ENCODE measurements at places on chromosomes 4 and X.

DNA sequence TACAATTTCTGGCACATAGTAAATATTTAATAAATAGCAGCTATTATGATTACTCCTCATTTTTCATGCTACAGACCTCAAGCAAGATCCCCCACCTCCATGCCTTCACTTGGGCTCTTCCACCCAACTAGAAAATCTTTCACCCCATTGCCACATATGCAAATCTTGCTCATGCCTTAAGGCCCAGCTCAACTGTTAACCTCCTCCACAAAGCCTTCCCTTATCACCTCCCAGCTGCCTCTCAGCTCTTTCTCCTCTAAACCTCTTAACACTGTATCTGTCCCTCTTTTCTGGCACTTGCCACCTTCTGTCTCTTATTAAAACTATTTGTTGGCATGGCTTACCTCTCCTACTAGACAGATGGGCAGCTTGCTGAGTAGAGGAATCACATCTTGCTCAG lies 51.5 kb downstream of the PJA1 start:
- DNase-seq: no peak

- DNase-seq: no peak
These were observed 148.4 kb upstream of the CLNK start for GRCh38 chr4:10832806-10833628.

- DNase-seq: no peak
These were observed 65.1 kb downstream of the PPP3CA start for GRCh38 chr4:101282076-101282844.

GRCh38 chrX:27915617-27916016 lies 65.6 kb downstream of the DCAF8L1 start:
- no peak for DNase-seq

- DNase-seq: no peak
These were observed 78.0 kb downstream of the ZFYVE28 start for GRCh38 chr4:2340272-2341061.
